Stimulated activated CD8-positive, alpha-beta memory T cell treated with anti-CD3 and anti-CD28 coated beads, Interleukin-7, amount 100 ng/mL, for 4 hours (primary cell): ENCODE measurements at places on chromosomes 5 and 9.

DNA sequence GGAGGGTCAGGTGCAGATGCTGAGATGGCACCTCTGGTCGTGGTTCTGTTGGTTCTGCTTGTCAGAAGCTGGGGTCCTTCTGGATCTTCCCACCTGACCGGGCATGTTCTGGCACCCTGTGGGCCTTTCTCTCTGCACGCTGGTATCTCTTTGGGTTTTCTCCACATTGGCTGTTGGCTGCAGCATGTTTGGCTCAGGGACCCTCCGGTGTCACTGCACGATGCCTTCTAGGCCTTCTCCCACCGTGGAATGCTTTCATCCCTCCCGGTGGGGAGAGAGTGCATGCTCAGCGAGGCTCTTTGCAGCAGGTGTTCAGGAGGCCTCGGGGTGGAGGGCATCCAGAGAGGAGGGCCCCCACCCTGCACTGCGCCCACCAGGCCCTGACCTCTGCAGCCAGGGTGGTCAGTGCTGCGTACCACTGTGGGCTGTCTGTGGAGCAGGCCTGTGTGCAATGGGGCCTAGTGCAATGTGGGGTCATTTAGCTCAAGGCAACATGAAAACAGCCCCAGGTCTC, 119.4 kb downstream of the WNK2 start:
- DNase-seq, result no peak

DNA sequence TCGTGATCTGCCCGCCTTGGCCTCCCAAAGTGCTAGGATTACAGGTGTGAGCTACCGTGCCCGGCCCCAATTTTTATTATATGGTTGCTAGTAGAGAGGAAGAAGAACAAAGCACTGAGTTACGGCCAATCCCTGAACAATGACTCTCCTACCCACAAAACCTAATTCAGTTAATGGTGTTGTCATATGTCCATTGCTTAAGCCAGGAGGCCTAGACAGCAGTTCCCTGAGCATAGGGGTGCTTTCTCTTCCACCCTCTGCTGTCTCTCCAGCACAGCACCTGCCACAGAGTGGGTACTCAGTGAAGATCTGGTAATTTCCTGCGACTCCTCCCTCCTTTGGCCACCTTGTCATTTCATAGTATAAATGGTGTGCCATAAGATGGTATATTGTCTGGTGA, 21.4 kb upstream of the LTC4S start:
- DNase-seq, result no peak

GRCh38 chr9:85715587-85715986, 26.2 kb downstream of the AGTPBP1 start:
- DNase-seq, result no peak

GRCh38 chr9:132116583-132116982, 36.9 kb upstream of the MED27 start:
- DNase-seq, result no peak

DNA sequence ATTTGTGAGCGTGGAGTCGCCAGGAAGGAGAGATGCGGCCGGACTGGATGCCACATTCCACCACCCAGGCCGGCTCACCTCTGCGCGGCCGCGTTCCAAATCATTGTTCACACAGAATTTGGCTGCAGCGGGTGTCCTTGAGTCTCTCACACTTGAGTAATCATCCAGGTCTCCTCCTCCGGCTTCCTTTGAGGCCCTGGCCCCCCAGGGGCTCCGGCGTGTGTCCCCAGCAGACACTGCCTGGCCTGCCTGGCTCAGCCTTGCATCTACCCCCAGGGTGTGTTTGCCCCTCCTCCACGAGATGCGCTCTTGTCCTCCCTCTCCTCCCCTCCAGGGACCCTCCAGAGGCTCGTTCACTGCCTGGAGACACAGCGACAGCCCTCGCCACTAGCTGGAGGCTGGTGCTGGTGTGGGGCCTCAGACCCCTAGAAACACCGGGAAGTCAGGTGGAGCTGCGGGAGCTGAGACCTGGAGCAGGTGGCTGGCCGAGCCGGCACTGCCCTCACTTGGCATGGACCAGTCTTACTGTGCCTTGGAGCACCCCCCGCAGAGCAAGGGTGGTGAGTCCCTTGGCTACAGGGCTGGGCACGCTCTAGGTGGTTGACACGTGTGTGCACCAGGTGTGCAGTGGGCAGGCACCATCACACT, 7.0 kb upstream of the SLC9A3 start:
- no peak for DNase-seq
